Amniotic stem cell (primary cell): ENCODE measurements at places on chromosomes 6 and 20.

DNA sequence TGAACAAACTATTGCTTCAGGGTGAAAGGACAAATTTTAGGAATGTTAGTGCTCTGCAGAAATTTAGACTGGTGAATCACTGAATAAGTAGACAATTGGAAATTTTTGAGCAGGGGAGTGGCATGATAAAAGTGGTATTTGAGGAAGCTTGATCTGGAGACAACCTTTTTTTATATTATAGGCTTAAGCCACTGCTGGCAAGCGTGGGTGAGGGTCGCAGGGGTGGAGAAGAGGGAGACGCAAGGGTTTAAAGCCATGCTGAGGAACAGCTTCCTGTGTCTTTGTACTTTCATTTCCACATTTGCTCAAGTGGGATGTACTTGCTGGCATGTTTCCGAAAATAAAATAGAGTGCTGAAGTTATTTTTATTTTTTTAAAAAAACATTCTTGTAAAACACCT is 23.7 kb downstream of the NCOA7 start:
- DNase-seq: no peak

DNA sequence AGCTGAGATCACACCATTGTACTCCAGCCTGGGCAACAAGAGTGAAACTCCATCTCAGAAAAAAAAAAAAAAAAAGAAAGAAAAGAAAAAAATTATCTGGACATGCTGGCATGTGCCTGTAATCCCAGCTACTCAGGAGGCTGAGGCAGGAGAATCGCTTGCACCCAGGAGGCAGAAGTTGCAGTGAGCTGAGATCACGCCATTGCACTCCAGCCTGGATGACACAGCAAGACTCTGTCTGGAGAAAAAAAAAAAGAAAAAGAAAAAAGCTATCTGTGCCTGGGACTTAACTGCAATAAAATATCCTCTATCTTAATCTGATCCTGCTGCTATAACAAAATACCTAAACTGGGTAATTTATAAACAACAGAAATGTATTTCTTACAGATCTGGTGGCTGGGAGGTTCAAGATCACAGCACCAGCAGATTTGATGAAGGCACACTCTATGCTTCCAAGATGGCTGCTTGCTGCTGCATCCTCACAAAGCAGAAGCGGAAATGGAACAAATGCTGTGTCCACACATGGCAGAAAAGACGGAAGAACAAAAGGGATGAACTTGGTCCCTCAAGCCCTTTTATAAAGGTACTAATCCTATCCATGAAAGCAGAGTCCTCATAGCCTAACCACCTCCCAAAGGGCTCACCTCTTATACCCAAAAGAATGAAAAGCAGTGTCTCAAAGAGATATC is 273.3 kb upstream of the JARID2 start:
- no peak for DNase-seq

- DNase-seq: no peak
Measured at GRCh38 chr20:34987288-34988190, 31.9 kb downstream of the MYH7B start.

DNA sequence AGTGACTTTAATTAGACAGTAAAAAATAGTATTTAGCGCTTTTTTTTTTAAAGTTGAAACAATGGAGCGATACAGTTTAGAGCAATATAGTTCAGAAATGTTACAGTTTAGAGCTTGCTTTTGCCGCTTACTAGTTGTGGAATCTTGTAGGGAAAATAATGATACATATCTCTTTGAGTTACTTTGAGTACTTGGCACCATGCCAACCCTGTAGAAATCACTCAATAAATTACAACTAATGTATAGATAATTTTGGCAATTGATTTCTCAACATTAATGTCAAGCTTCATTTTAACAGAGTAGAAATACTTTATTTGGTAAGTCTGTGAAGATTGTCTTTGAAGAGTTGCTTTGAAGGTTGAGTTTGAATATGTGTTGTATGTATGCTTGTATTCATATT is 27.4 kb downstream of the CDC40 start:
- DNase-seq: no peak

DNA sequence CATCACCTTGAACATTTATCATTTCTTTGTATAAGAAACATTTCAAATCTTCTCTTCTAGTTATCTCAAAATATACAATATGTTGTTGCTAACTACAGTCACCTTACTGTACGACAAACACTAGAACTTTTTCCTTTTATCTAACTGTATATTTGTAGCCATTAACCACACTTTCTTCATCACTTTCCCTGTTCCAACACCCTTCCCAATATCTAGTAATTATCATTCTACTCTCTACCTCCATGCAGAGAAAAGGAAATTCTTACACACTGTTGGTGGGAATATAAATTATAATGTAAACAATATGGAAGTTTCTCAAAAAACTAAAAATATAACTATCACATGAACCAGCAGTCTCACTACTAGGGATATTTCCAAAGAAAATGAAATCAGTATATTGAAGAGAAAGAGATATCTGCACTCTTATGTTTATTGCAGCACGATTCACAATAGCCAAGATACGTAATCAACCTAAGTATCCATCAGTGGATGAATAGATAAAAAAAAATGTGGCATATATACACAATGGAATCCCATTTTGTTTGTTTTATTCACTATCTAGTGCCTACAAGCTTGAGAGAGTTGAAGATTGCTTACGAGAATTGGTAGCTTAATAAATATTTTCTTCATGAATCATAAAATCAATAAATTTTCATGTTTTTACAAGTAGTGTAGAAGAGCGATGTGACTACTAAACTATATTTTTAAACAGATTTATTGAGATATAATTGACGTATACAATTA is 2.4 kb downstream of the RHAG start:
- no peak for DNase-seq

DNA sequence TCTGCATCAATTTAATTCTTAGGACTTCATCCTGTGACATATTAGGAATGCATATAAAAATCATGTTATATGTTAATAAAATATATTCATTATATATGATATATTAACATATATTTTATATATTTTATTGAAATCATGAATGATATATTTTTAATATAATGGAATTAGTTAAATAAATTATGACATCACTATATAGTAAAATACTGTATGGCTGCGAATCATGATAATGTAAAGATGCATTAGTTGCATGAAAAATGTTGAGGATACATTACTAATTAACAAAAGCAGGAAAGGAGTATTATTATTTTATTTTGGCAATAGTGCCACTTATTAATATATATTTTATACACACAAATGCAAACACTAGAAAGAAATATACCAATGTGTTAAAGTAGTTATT is 8.4 kb upstream of the RNF217 start:
- DNase-seq: no peak

DNA sequence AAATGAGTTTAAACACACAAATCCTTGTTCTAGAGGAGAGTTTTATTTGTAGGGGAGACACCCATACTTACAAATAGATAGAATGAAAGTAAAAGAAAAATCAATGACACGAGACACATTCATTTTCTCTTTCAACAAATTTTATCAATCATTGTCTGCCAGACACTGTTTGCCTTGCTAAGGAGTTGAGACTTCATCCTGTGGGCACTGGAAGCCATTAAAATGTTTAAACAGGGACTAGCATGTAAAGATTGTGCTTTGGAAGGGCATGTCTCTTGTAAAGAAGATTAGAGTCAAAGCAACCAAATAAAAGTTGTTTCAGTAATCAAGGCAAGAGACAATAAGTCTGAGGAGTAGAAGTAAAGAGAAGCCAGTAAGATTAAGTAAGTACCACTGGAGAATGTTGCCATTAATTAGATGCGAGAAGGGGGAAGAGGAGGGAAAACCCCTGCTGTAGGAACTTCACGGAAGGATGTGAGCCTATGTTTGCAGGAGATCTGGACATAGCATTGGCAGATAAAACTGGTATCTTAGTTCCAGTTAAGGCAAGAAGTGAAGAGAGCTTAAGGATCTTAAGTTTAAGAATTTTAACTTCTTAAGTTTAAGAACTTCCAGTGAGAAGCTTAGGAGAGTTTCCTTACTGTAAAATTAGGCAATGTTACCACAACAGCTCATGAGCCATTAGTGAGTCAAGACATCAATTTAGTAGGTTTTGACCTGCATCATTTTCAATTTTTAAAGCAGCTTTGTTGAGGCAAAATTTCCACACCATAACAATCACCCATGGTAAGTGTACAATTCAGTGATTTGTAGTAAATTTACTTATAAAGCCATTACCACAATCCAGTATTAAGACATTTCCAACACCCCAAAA is 117.0 kb upstream of the UST start:
- DNase-seq: no peak

GRCh38 chr20:61115364-61116065 is 136.5 kb upstream of the CDH4 start:
- no peak for DNase-seq

DNA sequence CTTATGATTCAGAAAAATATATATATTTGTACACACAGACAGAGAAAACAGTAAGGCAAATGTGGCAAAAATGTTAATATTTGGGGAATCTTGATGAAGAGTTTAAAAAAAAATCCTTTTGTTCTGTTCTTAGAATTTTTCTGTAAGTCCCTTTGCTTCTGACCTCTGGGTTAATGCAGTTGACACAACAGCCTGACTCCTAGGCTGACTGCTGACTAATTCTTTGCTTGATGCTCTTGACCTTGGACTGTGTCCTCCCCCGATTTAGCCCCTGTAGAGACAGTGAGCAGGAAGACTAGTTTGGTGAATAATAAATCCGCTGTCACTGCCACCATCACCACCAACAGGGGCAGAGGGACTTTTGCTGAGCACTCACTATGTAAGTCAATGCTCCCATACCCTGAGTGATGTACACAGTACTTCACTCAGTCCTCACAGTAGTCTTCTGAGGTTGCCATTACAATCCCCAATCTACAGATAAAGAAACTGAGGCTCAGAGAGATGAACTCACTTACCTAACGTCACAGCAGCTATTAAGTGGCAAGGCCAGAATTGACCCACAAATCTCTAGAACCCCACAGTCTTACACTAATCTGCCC is 71.7 kb downstream of the SNX5 start:
- DNase-seq: no peak

- no peak for DNase-seq
Measured at GRCh38 chr6:322259-322930, 30.1 kb downstream of the DUSP22 start.

DNA sequence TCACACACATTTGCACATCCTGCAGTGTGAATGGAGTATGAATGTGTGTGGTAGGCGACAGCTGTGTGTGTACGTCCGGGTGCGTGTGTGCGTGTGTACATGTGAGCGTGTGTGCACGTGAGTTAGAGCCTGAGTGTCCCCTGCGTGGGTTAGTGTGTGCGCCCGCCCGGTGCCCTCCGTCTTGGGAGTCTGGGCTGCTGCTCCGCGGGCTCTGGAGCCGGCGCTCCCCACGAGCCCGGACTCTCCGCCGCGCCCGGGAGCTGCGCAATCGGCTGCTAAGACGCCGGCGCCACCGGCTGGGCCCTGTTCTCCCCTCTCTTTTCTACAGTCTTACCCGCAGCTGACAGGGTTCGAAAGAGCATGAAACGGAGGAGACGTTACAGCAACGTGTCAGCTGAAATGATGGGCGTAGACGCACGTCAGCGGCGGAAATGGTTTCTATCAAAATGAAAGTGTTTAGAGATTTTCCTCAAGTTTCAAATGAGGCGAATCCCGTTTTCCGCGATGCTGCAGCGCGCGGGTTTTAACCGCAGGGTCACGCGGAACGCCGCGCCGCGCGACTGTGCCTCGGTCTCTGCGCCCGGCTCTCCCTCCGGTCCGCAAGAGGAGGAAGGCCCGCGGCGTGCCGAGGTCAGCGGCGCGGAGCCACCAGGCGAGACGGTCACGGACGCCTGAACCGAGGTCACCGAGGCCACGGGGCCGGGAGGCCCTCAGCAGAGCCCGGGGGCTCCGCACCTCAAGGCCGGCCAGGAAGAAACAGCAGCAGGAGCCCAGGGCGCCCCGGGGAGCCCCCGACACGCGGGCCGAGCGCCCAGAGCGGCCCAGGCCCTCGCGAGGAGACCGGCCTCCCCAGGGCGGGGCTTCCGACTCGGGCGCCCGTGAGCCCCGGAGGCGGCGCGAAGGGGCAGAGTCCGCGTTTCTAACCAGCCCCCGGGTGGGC is 95.3 kb upstream of the BHLHE23 start:
- DNase-seq: no peak

GRCh38 chr6:4112366-4112765 is 23.0 kb downstream of the ECI2 start:
- DNase-seq: no peak

DNA sequence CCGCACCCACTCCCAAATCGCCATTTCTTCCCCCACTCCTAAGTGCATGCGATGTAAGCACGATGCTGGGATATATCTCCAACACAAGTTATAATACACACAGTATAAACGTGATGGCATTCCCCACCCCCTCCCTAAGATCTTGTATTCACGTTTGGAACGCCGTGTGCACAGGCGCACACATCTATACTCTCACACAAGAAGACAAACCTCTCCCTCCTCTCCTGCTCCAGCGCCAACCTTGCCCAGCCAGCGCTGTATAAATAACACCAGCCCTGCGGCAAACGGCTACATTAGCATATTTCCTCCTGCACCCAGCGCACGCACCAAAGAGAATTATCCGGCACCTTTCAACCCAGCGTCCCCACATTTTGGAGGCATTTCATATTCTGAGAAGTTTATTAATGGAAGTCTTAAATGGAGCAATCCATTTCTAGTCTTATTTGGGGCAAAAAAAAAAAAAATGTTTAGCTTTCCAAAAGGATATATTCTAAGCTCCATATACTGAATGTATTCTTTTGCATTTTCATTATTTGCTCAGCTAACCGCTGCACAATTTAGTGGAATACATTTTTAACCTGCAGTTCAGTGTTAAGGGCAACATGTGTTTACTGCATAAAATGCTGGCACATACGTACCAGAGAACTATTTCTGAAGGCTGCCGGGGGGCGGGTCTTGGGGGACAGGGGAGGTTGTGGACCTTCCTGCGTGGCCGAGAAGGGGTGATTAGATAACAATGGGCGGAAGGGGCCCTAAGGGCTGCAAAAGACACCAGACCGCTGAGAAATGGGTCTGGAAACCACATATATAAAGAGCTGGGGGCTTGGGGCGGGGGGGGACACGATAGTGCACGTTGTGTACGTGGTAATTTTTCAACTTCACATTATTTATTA is 1.1 kb upstream of the SLC22A23 start:
- no peak for DNase-seq

DNA sequence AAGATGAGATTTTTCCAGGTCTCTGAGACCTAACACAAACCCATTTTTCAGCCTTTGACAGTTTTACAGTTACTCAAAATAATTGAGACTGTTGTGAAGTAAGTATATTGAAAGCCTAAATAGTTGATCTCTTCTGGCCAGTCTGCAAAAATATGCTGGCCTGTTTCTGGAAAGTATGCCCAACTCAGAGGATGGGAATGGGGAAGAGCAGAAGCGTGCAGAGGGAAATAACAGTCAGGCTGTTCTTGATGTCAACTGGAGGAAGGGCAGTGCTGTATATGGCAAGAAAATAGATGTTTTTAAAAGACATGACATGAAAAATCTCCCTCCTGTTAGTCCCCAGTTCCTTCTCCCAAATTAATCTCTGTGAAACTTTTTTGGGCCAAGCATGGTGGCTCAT is 3.8 kb downstream of the GID8 start:
- no peak for DNase-seq
